ENCODE measurements at places on chromosomes 5 and 9.

GRCh38 chr9:76905791-76906646 lies at the start of gene PRUNE2:
Gene PRUNE2, minus strand, starts transcription at chr9:76906114. Its CDS starts 151 bp downstream, at chr9:76905963.
- peak; percentile 38 for DNase-seq

GRCh38 chr9:93222890-93223259 lies 38.9 kb downstream of the WNK2 start:
- DNase-seq = no peak

DNA sequence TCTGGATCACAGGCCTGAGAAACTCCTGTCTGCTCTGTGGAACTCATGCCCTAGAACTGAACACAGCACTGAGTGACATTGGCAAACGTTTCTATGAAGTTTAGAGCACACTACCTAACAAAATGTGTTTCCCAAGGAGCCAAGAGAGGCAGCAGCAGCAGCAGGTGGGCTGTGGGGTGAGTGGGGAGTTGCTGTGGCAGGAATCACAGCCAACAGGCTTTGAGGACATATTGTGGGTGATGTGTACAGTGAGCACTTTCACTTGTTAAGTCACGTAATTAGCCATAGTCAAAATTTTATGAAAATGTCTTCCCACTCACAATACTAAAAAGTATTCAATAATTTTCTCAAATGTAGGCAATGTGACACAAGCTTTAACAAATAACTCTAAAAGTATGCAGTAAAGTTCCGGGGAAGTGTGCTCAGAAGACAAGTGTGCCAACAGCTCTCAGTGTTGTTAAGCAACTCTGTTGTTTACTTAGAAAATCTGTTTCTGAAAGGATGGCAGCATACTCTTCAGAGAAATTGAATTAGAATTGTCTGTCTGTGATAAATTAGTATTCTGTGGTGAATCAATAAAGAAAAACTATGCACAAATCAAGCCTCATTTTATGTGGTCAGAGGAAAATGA lies 482.1 kb downstream of the SEMA5A start:
- DNase-seq = no peak

DNA sequence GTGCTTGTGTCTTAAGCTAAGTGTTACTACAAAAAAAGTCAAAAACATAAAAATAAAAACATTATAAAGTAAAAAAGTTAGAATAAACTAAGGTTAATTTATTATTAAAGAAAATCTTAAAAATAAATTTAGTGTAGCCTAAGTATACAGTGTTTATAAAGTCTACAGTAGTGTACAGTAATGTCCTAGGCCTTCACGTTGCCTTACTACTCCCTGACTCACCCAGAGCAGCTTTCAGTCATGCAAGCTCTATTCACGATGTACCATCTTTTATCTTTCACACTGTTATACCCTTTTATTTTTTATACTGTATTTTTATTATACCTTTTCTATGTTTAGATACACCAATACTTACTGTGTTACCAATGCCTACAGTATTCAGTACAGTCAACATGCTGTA lies 288.1 kb downstream of the HCN1 start:
- no peak for DNase-seq

GRCh38 chr5:161261668-161262323 lies 284.7 kb downstream of the GABRB2 start:
- no peak for DNase-seq

GRCh38 chr9:121589986-121590385 lies 61.4 kb upstream of the DAB2IP start:
- DNase-seq = no peak

DNA sequence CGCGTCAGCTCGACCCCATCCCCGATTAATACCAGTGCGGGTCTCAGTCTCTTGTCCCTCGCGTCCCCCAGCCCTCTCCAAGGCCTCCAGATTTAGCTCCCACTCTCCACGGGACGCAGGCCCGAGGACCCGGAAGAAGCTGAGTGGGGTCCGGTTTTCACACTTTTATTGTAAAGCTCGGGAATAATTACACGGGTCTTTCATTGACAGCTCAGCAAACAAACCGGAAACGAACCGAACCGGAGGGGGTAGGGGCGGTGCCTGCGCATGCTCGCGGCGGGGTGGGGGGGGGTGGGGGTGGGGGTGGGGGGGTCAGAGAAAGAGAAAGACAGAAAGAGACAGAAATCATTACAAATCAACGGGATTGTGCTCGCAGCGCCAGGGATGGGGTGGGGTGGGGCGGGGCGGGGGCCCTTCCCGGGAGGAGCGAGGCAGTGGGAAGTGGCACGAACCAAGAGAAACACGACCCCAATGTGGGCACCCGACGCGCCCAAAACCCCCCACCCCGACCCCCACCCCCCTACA lies 27.9 kb downstream of the PCDH1 start:
- DNase-seq = peak; percentile 47

DNA sequence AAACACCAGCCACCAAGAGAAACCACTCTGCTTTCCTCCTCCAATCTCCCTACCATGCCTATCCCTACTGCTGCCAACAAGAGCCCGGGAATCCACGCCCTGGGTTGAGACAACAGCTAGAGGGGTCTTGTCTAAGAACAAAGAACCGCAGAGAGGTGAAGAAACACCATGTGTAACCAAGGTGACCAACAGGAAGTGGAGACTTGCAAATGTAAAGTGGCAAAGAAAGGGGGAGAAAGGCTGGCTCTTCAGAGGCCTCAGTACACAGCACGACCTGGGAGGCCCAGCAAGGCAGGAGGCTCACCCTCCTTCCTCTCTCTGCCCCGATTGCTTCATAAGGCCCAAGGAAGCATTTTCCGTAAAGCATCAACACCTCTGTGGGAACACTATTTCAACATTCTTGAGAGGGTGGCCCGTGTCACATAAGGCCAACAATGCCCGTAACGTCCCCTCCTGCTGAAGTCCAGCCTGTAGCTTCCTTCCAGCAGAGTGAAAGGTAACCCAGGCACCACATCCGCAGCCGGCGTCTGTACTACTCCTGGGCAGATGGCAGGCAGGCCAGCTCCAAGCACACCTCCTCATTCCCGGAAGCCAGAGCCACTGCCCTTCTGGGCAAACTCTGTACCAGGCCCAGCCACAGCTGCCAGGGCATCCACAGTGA lies 18.3 kb downstream of the CCNJL start:
- DNase-seq = no peak

Data from stimulated activated CD4-positive, alpha-beta T cell treated with anti-CD3 and anti-CD28 coated beads, Interleukin-15, amount 100 ng/mL, for 24 hours (primary cell).